Stimulated activated naive CD4-positive, alpha-beta T cell treated with Interleukin-2 at 50 U/mL for 16 hours (primary cell): ENCODE measurements at places on chromosomes 2 and 18.
A peak's percentile ranks its signal among the peaks of the same experiment; 100 is the strongest.

DNA sequence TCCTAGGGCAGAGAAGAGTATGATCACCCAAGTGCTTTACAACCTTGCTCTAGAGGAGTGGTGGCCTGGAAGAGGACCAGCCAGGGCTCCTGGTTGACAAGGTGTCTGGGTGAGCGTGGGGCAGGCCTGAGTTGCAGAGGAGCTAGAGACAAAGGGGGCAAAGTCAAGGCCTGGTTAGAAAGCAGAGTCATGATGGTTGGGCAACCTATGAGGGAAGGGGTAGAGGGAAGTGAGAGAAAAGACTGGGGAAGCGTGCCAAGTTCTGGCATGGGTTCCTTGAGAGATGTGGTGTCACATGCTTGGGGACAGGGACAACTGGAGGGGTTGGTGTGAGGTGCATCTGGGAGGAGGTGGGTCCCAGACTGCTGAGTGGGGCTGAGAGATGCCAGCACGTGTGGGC lies 13.5 kb downstream of the ZFP36L2 start:
- no peak for DNase-seq

DNA sequence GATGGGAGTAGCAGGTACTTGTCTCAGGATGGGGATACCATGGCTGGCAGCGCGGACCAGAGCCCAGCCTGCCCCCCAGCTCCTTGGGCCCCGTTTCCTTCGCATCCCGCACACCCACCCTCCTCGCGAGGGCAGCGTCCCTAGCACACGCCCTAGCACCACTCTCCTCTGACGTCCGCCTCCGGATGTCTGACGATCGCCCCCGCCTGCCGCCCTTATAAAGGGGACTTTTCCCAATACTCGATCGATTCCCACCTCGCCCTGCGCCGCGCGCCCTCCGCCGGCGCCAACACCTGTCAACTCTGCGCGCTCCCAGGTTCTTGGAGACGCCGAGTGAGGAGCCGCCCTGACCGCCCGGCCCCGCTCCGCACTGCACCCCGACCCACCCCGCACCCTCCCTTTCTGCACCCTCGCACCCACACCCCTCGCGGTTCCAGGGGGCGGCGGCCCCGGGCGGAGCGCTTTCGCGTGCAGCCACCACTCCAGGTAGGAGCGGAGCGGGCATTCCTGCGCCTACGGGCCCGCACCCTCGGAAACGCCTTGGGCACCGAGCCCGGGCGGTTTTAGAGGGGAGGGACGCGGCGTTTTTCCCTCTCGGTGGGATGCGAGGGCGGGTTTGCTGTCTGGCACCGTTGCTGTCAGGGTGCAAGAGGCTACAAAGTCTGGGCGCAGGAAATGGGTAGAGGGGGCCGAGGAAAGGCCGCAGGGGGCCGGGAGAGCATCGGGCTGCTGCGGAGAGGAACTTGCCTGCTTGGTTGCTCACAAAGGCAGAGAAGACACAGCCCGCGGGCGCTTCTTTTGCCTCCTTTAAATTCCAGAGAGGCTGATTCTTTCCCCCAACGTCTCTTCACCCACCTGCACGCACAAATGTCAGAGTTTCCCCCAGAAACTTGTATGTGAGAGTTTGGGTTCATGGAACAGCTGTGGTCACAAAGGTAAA lies at the start of gene SLC5A7:
Gene SLC5A7 (plus strand): TSS at position 247 of the 940 bp plus-strand sequence. CDS start 1,632 bp downstream, outside the sequence.
- no peak for DNase-seq

GRCh38 chr2:196259507-196260481 lies 88.4 kb upstream of the STK17B start:
- peak; percentile 56 for DNase-seq

DNA sequence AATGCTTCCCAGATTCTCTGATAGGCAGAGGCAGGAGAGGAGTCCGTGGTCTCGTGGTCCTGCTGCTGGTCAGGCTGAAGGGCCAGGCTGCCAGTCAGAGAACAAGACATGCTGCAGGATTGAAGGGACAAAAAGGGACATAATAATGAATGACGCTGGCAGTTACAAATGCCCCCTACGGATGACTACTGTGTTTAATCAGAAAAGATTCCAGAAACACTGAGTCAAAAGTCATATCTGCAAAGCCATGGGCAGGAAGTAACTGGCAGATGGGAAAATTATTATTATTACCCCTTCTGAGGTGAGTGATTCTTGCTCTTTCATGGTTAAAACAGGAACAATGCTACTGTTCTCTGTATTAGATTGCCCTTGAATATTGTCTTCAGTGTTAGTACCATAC lies 19.0 kb downstream of the LCT start:
- no peak for DNase-seq

DNA sequence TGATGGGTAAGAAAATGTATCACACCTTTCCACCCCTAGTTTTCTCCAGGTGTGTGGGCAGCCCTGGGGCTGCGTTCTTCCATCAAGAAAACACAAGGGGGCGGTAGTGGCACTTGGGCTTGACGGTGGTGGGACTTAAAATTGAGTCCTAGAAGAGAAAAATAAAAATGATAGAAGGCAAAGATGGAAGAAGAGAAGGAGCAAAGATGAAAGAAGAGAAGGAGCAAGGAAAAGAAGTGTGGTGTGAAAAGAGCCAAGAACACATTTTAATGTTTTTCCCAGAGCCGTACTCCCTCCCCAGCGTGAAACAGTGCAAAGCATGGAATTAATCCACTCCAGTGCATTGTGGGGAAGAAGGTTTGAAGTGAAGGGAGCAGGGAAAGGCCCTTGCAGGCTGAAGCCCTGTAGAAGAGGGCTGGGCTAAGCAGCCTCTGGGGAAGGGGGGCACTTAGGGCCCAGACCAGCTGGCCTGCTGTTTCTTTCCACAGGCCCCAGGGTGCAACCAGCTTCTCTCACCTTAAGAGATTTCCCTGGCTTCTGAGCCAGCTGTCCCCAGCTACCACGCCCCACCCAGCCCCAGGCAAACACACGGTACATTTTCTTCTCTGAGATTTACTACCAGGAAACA lies 256.8 kb downstream of the RNF152 start:
- peak; percentile 0 for DNase-seq

DNA sequence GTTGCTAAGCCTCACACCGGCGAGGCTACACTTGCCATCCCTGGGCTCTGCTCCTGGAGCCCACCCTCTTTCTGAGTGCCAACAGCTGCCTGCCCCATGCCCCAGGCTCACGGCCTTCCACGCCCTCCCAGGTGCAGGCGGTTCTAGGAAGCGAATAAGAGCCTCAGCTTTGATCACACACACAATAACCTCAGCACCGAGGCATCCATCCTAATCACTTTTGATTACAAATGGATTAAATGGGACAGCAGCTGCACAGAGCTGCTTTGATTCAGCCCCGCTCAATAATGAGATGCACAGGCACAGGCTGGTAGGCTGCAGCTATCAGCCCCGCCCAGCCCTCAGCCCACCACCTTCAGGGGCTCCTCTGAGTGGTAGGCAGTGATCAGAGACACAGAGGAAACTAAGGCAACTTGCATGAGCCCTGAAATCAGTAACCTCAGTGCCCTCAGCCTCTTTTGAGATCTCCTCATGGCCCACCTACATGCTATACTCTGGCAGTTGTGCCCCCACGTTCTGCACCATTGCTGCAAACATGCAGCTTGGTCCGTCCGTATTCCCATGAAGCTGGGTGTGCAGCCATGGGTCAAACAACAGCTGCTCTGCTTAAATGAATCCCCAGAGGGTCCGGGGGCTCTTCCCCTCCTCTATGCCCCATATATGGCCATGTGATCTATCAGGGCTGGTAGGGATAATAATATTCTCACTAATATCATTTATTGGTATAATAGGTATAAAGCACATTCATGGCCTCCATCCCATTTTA lies 171.4 kb downstream of the SETBP1 start:
- no peak for DNase-seq

GRCh38 chr2:213079756-213080155 lies 71.7 kb downstream of the IKZF2 start:
- no peak for DNase-seq

DNA sequence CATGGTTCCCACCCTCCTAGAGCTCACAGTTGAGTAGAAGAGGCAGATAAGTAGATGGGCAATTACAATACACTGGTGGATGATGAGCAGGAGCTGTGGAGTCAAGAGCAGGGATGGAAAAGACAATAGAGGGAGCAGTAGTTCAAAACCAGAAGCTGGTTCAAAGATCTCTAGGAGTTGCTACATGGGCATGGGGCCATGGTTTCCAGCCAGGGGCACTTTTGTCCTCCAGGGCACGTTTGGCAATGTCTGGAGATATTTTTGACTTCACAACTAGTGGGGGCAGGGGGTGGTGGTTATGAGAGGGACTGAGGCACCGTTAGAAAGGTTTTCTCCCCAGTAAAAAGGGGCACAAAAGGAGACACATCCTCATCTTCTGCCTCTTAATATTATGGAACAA lies 236.0 kb downstream of the DYSF start:
- no peak for DNase-seq

DNA sequence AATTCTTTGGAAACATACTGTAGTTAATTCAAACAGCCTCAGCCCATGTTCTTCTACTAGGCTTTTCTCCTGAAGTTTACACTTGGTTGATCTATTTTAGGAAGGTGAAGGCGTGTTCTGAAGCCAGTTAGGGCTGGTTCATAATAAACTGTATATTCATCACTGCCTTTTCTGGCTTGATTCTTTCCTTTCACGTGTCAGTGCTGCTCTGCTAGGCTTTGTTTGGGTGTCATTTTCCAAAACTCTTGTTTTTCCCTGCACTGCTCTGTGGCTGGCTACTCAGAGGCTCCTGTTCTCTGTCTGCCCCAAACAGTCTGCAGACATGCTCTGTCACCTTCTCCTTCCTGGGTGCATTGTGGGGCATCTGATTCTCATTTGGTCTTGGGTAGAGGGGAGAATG lies 136.1 kb downstream of the PARD3B start:
- no peak for DNase-seq

DNA sequence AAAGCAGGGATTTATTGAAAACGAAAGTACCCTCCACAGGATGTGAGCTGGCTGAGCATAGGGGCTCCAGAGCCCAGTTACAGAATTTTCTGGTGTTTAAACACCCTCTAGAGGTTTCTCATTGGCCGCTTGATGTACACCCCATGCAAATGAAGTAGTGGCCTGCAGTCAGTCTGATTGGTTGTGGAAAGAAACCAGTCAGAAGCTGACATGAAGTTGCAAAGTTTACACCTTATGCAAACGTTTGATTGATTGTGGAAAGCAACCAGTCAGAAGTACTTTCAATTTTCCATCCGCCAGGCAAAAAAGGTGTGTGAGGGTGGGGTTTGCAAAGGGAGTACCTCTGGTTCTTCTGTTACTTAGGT lies 62.3 kb downstream of the VWA3B start:
- no peak for DNase-seq

- no peak for DNase-seq
Measured at GRCh38 chr18:3193331-3193730, 26.4 kb downstream of the MYOM1 start.

- no peak for DNase-seq
Measured at GRCh38 chr2:235752846-235753245, 259.0 kb downstream of the AGAP1 start.

GRCh38 chr2:176979981-176980710 lies 232.4 kb upstream of the HNRNPA3 start:
- no peak for DNase-seq

DNA sequence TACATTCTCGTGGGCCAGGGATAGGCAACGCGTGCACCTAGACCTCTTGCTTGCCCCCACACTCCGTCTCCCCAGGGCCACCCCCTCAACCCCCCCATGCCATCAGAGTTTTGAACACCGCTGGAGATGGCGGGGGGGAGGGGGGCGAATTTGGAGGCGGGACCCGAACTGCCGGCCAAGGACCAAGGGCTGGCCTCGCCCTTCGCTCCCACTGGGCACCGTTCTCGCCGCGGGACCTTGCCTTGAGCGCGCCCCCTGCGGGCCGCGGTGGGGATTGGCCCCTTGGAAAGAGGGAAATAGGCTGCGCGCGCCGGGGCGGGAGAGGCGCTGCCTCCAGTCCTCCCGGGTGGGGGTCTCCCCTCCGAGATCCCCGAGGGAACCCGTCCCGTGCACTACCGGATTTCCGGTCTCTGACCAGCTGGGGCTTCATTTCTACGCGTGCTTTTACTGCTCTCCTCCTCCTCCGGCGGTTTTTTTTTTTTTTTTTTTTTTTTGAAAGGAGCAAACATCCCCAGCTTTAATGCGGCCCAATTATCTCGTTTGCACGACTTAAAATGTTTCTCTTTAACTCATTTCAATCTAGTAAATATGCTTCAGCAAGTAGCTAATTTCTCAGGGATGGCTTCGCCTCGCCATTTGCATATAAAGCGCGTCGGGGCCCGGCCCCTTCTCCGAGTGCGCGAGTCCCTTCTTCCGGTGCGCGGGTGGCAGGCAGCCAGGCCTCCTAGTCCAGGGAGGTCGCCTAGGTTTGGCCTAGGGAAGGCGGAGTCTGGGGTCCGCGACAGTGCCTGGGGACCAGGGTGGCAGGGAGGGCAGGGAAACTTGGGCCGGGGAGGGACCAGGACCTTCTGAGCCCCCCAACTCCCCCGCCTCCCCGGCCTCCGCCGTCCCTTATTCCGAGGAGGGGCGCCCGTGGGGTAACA lies 10.0 kb upstream of the GBX2 start:
- DNase-seq, result no peak

DNA sequence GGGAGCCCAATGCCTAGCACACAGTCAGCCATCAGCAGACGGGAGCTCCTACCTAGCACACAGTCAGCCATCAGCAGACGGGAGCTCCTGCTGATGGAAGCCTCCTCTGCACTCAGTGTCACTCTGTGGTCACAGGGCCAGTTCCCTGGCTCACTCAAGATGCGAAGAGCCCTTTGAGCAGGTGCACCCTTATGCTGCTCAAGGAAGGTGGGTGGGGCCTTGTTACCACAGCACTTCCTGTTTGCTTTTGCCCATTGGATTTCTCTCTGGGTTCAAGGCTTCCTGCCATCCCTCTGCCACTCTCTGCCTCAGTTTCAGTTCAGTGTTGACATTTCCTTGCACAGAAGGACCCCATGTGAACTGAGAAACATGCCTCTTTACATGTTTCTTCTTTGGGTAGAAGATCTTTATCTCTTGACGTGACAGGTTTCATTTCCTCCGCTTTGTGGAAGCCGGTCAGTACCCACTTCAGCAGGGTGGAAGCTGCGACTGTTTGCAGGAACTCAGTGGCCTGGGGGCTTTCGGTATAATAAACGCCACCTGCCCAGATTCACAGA lies 11.6 kb downstream of the TRIB2 start:
- peak; percentile 19 for DNase-seq

- no peak for DNase-seq
Measured at GRCh38 chr2:241279413-241279812, 36.1 kb downstream of the HDLBP start.

GRCh38 chr18:23143016-23143814 lies 7.9 kb downstream of the CABLES1 start:
- DNase-seq, result no peak

DNA sequence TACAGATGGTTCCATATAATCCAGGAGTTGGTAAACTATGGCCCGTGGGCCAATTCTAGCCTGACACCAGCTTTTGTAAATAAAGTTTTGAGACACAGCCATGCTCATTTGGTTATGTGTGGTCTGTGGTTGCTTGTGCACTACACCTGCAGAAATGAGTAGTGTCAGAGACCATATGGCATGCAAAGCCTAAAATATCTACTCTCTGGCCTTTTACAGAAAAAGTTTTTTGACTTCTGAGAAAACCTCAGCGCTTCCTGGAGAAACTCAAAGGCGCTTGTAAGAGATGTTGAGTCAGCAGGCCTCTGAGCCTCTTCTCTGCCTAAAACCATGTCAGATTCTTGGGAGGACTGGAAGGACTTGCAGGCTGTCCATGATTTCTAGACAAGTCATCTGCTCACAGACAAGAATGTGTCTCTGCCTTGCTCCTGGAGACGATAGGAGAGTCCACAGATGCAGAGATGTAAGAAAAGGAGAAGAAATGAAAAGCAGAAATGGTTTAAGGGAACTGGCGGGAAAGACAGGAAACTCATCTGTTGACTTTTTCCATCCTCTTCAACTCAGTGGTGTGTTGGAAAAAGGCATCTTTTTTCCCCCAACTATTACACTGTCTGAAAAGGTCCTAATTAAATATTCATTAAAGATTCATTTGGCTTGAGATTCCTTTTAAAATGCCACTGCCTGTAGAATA lies 5.2 kb downstream of the TTC39C start:
- peak; percentile 33 for DNase-seq

GRCh38 chr2:74347742-74348141 lies 4.5 kb upstream of the SLC4A5 start:
- no peak for DNase-seq
